Dermis blood vessel endothelial cell (primary cell): ENCODE measurements at places on chromosomes 6 and 20. TPM values are rescaled to one million over a fixed set of nuclear protein-coding genes. Genes with fewer than 3 reads are reported as not detected.

The EFCAB8 gene
- total RNA-seq, result under 0.01 and 0.05 TPM in 2 replicates

The TREML4 gene
- not detected in 2 replicates for total RNA-seq

The LY6G5B gene
- total RNA-seq, result 1.8 and 3.2 TPM in 2 replicates

The NKAPL gene
- 0.34 and 1.1 TPM in 2 replicates for total RNA-seq

The DEFB112 gene
- total RNA-seq, result not detected in 2 replicates

The SNAI1 gene
- 1.5 TPM in 2 replicates for total RNA-seq

The SIRPD gene
- not detected in 2 replicates for total RNA-seq

The SHLD1 gene
- 2.6 and 3.4 TPM in 2 replicates for total RNA-seq

The KIF25 gene
- not detected in 2 replicates for total RNA-seq

The MAVS gene
- 21.4 and 35.7 TPM in 2 replicates for total RNA-seq

The MCCD1 gene
- not detected in 2 replicates for total RNA-seq

The BNIP5 gene
- total RNA-seq, result not detected in 2 replicates
